ENCODE measurements at places on chromosomes 6 and 20.

- no peak for DNase-seq
These were observed 777.0 kb downstream of the C6orf118 start for GRCh38 chr6:164532198-164533044.

DNA sequence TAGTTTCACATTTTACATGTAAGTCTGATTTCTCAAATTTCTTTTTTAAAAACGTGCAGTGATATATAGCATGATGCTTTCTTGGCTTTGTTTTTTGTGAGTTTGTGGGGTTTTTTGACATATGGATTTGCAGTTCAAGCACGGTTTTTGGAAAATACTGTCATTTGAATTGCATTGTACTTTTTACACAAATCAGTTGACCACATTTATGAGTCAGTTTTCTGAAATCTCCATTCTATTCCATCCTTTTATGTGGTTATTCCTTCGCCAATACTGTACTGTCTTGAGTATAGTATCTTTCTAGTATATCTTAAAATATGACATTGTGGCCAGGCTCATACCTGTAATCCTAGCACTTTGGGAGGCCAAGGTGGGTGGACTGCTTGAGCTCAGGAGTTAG is 890.0 kb upstream of the CITED2 start:
- no peak for DNase-seq

DNA sequence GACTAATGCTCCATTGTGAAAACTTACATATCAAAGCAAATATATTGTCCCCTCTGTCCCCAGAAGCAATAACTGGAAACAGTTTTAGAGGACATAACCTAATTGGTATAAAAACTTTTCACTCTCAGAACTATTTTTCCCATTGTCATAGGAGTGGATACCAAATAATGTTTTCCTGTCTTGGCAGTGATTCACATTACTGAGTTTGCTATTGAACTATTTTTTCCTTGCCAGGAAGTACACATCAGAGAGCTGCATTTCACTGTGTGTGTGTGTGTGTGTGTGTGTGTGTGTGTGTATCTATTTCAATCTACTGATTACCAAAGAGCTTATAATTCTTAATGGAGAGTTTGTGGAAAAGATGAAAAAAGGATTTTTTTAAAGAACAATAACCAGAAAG is 45.4 kb downstream of the AKAP12 start:
- DNase-seq, result no peak

- no peak for DNase-seq
These were observed 873.0 kb downstream of the KIF16B start for GRCh38 chr20:15700147-15700765.

GRCh38 chr6:13907001-13907350 is 17.8 kb upstream of the RNF182 start:
- no peak for DNase-seq

Measured in stimulated activated CD8-positive, alpha-beta memory T cell treated with anti-CD3 and anti-CD28 coated beads, Interleukin-4, amount 100 ng/mL, for 4 hours (primary cell).